ENCODE measurements at places on chromosomes 12 and 14.
A peak's percentile ranks its signal among the peaks of the same experiment; 100 is the strongest.

DNA sequence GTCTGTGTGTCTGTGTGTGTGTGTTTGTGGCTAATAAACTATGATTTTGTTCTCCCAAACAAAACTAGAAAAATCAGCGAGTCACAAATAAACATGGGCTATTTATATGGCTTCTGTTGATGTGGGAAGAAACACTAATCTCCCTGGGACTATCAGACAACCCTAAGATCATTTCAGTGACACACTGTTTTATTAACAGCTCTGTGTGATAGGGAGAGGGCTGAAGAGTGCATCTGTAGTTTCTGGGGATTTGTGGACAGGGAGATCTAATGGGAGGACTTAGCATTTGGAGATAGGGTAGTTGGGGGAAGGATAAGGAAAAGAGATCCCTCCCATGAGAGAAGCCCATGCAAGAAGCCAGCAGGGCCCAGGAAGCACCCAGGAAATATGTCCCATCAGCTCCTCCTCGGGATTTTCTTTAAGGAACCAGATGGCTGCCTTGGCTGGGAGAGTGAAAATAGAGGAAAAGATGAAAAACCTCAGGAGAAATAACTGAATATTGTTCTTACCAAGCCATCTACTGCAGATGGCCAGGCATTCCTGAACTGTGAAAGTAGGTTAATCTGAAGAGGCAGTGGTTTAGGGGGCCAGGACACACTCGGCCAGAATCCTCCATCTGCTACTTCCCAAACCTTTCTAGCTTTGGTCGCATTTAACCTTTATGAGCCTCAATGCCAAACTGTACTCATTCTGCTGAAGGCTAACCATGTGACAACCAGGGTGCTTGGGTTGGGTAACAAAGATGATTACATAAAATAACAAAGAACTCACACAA, 253.4 kb downstream of the BTG1 start:
- no peak for DNase-seq

GRCh38 chr14:50804181-50804721, 26.7 kb downstream of the NIN start:
- no peak for DNase-seq

DNA sequence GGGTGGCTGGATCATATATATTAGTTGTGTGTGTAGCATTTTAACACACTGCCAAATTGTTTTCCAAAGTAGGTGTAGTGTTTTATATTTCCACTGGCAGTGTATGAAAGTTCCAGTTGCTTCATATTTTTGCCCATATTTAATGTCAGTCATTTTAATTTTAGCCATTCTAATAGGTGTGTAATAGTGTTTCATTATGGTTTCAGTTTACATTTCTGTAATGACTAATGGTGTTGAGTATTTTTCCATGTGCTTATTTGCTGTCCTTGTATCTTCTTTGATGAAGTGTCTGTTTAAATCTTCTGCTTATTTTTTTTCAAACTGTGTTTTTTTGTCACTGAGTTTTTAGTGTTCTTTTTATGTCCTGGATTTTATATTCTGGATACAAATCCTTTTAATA, 8.7 kb downstream of the TBC1D15 start:
- DNase-seq, result no peak

GRCh38 chr14:54864526-54864925, 38.1 kb downstream of the GCH1 start:
- no peak for DNase-seq

- no peak for DNase-seq
Observed at GRCh38 chr12:102534899-102535298, 54.5 kb upstream of the IGF1 start.

DNA sequence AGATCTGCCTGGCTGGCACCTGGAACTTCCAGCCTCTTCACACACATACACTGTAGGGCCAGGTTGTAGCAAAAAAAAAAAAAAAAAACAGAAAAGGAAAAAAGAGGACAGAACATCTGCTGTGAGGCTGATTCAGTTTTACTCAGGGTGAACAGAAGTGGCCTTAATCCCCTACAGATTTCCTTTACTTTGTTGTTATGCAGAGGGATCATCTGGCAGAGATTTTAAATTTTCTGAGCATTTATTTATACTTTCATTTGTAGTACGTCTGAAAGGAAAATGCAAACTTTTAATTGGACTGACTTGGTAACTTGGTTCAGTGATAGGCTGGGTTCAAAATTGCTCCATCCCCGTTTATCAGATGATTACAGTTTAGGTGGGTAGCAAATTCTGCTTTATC, 50.8 kb upstream of the PRICKLE1 start:
- no peak for DNase-seq

GRCh38 chr12:50411051-50411660, 10.5 kb downstream of the LARP4 start:
- DNase-seq, result no peak

- DNase-seq, result no peak
Observed at GRCh38 chr12:6082613-6083012, 41.9 kb downstream of the VWF start.

GRCh38 chr12:42410340-42410739, 84.4 kb downstream of the PPHLN1 start:
- DNase-seq, result no peak

GRCh38 chr14:76968621-76969063, 59.9 kb downstream of the IRF2BPL start:
- DNase-seq, result peak; percentile 72

DNA sequence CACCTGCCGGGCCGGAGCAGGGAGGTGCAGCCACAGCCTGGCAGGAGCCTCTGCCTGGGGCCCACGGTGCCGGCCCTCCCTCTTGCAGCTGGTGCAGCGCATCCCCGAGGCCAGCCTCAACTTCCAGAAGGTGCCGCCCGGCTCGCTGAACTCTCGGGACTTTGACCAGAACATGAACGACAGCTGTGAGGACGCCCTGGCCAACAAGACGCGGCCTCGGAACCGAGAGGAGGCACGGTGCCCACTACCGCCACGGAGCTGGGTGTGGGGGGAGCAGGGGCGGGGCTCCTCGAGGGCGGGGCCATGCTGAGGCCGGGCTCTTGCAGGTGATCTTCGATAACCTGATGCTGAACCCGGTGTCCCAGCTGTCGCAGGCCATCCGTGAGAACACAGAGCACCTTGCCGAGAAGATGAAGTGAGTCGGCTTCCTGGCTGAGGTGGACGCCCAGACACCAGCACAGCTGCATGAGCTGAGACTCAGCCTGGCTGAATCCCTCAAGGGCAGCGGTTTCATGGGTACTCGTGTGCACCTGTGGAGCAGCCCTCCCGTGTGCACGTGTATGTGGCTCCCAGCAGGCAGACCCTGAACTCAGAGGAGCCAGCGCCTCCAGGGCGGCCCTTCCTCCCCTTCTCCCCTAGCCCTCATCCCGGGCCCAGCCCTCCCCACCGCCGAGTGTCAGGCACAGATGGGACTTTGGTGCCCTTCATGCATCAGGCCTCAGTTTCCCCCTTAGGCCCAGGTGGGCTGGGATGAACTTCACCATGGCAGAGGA, 28.6 kb downstream of the CEP170B start:
- DNase-seq, result no peak

GRCh38 chr12:48946205-48946604, 11.1 kb downstream of the ARF3 start:
- no peak for DNase-seq

DNA sequence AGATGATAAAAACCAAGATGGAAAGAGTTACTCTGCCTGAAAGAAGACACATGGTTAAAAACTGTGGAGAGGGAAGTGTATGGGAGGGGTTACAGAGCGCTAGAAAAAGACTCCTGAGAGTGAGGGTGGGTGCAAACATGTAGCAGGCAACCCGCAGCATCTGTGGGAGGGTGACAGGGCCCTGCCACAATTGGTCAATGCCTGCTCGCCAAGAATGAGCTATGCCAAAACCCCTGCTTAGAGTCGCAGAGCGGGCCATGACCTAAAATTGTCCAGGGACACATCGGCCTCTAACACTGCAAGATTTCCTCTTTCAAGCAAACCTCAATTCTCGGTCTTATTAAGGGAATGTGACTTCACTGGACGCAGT, 700 bp downstream of the PRKAG1 start:
- DNase-seq, result no peak

DNA sequence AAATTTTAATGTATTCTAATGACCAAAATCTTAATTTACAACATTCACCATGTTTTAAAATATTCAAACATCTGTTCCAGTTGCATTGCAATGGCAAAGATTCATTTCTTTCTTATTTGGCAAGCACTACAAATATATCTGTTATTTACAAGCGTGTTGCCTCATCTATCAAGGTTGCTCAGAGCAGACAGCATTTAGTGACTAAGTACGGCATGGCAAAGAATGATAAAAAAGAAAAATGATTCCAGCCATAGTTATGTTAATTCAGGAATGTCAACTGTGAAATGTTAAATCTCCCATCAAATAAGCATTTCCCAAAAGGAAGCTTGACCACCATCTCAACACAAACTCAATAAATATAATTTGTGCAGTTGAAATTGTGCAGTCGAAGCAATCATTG, 312.1 kb downstream of the SEC23A start:
- no peak for DNase-seq

DNA sequence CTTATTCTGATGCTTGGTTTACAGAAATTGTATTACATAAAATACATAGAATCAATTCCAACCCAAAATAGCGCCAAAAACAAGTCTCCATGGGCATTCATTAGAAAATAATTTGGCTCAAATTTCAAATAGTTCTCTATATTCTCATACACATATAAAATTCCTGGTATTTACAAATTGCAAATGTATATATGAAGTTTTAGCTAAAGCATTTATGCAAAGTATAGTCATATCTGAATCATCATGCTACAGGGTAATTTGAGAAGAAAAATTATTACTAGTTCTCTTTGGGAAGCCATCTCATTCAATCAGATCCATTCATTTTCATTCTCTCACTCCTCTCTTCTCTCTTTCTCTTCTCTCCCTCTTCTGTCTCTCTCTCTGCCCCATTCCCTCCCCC, 257.8 kb downstream of the DPF3 start:
- no peak for DNase-seq

- DNase-seq, result no peak
Observed at GRCh38 chr12:57821474-57822214, 3.1 kb upstream of the AVIL start.

GRCh38 chr14:21072781-21073339, 2.8 kb downstream of the ARHGEF40 start:
- no peak for DNase-seq

DNA sequence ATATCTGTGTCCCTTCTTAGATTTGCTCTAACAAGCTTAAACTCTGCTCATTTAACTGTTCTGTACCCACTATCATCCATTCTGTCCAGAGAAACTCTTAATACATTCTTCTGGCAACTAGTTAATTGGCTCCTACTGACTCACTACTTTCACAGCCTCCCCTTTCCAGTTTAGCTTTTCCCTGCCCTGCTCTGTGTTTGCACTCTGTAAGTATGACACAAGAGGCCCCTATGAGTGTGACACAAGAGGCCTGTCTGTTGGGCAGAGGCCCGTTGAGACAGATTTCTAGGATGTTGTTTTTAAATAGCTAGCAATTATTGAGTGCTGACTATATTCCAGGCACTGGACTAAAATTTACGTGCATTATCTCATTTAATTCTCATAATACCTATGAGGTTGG, 246.0 kb upstream of the DAAM1 start:
- DNase-seq, result no peak

DNA sequence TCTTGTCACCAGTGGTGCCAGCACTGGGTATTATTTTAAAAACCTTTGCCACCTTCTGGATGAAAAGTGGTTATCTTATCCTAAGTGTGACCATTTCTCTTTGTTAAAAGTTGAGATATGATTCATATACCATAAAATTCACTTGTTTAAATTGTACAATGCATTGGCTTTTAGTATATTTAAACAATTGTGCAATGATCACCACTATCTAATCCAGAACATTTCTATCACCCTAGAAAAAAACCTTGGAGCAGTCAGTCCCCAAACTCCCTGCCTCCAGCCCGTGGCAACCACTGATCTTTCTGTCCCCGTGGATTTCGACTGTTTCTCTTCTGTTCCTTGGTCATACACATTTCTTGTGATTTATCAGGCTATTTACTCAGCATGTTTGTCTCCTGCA, 28.3 kb downstream of the SH2B3 start:
- DNase-seq, result no peak

- no peak for DNase-seq
Observed at GRCh38 chr14:70525691-70526090, 9.1 kb downstream of the ADAM20 start.

DNA sequence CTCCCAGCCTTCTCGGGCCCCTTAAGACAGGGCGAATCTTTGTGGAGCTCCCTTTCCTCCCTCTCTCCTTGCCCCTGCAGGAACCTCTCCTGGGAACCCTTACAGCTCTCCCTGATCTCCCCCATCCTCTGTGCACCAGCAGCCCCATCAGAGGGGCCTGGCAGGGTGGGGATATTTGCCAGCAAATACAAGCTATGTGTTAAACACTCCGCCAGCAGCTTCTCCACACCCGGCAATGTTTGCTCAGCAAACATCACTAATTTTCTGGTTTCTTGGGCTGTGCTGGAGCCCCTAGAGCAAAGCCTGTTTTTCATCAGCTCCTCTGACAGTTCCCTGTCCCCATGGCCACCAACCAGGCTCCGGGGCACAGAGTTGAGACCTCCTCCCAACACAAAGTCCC, 147.5 kb upstream of the LHX5 start:
- peak; percentile 84 for DNase-seq

DNA sequence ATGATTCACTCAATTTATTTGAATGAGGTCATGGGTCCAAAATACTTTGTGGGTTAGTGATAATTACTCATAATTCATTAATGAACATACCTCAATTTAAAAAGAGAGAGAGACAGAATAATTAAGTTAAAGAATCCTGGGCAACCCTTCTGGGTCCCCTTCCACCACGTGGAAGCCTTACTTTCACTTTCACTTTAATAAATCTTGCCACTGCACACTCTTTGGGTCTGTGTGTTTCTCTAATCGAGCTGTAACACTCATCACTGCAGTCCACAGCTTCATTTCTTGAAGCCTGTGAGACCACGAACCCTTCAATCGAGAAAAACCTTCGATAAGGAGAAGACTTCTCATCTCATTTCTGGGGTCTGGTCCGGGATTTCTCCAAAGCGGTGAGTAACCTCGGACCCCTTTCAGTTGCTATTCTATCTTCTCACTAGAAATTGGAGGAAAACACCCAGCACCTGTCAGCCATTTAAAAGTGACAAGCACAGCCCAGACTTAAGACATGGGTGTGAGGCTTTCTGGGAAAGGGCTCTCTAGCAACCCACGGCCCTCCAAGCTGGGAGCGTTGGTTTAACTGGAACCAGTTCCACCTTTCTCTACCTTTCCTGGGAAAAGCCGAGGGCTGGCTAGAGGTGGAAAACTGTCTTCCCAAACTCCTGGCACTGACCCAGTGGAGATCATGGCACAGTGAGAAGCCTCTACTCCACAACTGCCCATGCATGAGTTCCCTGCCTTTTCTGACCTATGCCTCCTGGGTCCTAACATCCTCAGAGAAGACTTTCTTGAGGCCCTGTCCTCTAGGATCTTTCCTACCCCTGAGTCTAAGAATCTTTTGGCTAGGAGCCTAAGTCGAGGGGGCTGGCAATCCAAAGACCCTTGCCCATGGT, 148.8 kb upstream of the ATF7IP start:
- DNase-seq, result no peak

- DNase-seq, result no peak
Observed at GRCh38 chr14:24055971-24056799, 4.4 kb downstream of the CARMIL3 start.

GRCh38 chr12:2925322-2925995, 33.7 kb upstream of the TEAD4 start:
- DNase-seq, result no peak

Measured in ELF-1 (cell line).